Naive thymus-derived CD4-positive, alpha-beta T cell (primary cell): ENCODE measurements at places on chromosomes 3 and 15.

GRCh38 chr3:10160346-10160745, 4.4 kb upstream of the IRAK2 start:
- DNase-seq = no peak

DNA sequence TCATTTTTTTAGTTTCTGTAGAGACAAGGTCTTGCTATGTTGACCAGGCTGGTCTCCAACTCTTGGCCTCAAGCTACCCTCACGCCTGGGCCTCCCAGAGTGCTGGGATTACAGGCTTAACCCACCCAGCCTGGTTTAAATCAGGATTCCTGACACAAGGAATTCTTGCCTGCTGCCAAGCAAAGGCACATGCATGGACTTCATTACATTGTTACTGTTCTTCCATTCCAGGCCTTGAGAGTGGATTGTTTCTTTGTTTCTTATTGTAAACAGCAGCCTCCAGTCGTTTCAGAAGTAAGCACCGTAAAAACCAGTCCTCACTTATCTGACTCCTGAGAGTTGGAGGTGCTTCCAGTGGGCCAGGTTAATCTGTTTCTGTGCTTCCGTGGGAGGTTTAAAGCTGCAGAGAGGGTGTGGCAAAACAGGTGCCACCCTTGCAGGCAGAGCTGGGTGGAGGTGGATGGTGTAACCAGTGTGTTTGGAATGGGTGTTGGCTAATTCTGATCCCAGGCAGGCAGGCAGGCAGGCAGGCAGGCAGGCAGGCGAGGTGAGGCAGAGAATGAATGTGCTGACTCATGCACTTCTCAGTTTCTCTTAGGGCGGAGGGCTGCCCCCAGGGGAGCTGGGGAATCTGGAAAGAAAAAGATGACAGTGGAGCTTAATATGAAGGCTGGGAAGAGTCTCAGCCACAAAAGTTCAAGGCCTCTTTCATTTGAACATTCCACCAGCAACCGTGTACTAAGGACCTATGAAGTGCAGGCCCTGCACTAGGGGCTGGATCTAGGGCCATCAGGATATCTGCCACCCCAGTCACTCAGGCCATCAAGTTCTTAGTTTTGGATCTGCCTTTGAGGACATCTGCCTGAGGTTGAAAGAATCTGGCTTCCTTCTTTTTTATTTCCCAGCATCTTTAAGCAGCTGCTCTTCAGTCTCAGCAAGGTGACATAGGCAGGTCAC, 37.0 kb upstream of the CDCP1 start:
- no peak for DNase-seq

DNA sequence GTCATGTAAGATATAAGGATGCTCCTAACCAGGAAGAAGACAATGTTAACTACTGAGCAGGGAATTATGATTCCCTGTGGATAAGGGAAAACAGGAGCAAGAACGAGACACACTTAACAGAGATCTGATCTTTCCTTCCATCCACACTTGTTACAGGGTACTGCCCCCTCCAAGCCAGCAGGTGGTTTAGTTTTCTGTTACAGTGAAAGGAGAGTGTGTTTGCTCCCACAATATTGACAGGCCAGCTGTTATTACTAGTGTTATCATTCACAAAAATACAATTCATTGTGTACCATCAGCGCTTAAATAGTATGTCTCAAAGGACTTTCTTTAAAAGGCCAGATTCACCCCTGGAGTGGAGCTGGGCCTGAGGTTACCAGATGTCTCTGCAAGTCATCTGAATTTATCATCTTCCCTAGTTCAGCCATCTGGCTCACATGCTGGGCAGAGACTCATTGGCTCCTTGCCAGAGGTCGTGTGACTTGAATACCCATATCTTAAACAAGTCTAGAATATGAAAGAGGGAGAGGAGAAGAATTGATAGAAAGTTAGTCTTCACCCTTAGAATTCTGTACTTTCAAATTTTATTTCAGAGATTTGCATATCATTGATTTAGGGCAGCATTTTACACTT, 16.8 kb upstream of the FMN1 start:
- no peak for DNase-seq

DNA sequence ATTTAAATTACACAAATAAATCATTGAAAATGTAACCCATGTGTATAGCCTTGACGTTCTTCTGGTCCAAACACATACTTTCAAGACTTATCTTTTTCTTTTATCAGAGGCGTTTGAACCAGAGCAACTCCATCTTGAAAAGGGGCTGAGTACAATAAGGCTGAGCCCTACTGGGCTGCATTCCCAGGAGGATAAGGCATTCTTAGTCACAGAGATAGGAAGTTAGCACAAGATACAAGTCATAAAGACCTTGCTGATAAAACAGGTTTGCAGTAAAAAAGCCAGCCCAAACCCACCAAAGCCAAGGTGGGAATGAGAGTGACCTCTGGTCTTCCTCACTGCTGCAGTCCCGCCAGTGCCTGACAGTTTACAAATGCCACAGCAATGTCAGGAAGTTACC, 101.0 kb upstream of the IGSF10 start:
- no peak for DNase-seq
